ENCODE measurements at places on chromosomes 16 and 17. TPM values are rescaled to one million over a fixed set of nuclear protein-coding genes. Genes with fewer than 3 reads are reported as not detected.

RRAD gene
- total RNA-seq: 118 TPM

SNX20 gene
- not detected for total RNA-seq

HS3ST3B1 gene
- 2.2 TPM for total RNA-seq

CACNB1 gene
- 6.7 TPM for total RNA-seq

RGS11 gene
- not detected for total RNA-seq

STX1B gene
- total RNA-seq: 0.72 TPM

DHRS11 gene
- total RNA-seq: 7.2 TPM

EXOSC6 gene
- 35.7 TPM for total RNA-seq

HSPB9 gene
- not detected for total RNA-seq

KRT16 gene
- total RNA-seq: 2,720 TPM

KCNH4 gene
- total RNA-seq: not detected

SCGB1C2 gene
- total RNA-seq: not detected

CFAP97D1 gene
- total RNA-seq: not detected

KRT24 gene
- 0.21 TPM for total RNA-seq

MRTFB gene
- total RNA-seq: 8.4 TPM

MYH1 gene
- total RNA-seq: not detected

KCNJ18 gene
- total RNA-seq: not detected

EDC4 gene
- 37.9 TPM for total RNA-seq

REXO5 gene
- total RNA-seq: 4.0 TPM

CD300E gene
- under 0.01 TPM for total RNA-seq

TMEM92 gene
- total RNA-seq: 0.96 TPM

EFCAB5 gene
- total RNA-seq: under 0.01 TPM

KRTAP9-2 gene
- not detected for total RNA-seq

FBXL16 gene
- 0.21 TPM for total RNA-seq

GINS3 gene
- 2.2 TPM for total RNA-seq

OR1F1 gene
- not detected for total RNA-seq

CCDC154 gene
- 0.43 TPM for total RNA-seq

MYCBPAP gene
- total RNA-seq: 0.96 TPM

C17orf113 gene
- total RNA-seq: 0.48 TPM

RTN4RL1 gene
- total RNA-seq: 0.43 TPM

USP6 gene
- not detected for total RNA-seq

MFAP4 gene
- total RNA-seq: not detected

SPATA22 gene
- not detected for total RNA-seq

SYCE1L gene
- total RNA-seq: 2.2 TPM

ABCC11 gene
- total RNA-seq: 0.43 TPM

TOX3 gene
- not detected for total RNA-seq

NPIPA5 gene
- 0.24 TPM for total RNA-seq

CDT1 gene
- total RNA-seq: 2.1 TPM

WNT9B gene
- not detected for total RNA-seq

CCL7 gene
- total RNA-seq: not detected

MYH11 gene
- total RNA-seq: under 0.01 TPM
